Astrocyte (in vitro differentiated cells and primary cell): ENCODE measurements at places on chromosomes 6 and 20.
A peak's percentile ranks its signal among the peaks of the same experiment; 100 is the strongest.

GRCh38 chr6:152463164-152463563 lies 174.0 kb downstream of the SYNE1 start:
- DNase-seq = no peak

DNA sequence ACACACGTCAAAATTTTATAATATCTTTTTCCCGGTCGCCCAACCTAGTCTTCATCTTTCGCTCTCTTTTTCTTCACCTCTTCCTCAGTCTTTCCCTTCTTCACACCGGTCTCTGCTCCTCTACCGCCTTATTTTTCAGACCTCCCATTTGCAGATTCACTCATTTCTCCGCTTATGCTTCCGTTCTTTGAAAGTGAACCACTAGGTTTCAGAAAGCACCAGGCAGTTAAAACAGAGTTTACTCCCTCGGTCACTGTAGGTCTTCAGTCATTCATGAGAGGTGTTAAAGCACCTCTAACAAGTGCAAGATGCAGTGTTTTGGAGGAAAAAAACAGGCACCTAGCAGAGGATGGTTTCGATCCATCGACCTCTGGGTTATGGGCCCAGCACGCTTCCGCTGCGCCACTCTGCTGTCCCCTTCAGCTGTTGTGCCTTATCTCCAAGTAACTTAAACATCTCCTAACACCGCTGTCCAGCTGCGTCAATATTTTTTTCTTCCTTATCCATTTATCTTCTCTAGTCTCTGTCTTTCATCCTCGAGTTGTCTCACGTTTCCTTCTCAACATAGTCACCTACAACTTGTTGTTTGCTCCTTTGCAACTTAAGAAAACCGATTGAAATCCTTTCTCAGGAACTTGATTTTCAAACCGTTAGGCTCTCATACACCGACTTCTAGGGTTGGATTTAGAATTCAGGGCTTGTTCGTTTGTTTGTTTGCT lies 119.7 kb upstream of the ZNF184 start:
- DNase-seq = peak; percentile 83

DNA sequence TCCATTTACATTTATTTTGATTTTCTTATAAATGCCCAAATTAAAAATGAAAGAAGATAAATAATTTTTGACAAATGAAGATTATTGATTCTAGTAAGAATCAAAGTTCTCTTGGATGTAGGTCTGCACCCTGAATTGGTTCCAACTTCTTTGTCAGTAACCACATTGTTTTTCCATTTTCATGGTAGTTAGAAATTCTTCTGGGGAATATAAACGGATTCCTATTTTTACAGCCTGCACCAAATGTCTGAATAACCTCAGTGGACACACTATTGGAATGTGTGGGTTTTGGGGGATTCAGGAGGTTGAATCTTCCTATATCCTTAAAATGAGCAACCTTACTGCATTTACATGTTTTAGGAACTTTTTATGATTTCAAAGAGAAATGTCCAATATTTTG lies 1085.3 kb upstream of the MAP3K7 start:
- DNase-seq = peak; percentile 31

DNA sequence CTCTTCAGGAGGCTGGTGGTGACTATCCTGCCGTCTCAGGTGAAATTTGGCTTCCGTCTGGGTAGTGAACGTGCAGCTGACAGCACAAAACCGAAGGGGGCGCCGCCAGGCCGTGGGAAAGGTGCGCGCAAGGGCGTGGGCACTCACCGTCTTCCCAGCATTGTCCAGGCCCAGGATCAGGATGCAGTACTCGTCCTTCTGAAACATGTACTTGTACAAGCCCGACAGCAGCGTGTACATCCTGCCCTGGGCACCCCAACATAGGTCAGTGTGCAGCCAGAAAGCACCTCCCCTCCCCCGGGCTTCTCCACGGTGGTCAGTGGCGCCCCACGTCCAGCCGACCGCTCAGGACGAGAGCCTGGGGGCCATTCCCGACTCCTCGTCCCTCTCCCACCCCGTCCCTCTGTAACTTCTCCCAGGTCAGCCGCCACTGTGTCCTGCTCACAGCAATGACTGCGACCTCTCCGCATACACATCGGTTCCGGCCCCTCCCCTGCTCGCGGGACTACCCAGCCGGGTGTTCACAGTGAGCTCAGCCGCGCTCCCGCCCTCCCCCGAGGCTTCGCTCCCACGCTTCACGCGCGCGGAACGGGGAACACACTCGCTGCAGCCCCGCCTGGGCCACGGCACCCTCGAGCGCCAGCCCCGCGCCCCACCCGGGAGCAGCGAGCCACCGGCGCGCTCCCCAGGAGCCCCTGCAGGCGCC lies 771 bp downstream of the ARFRP1 start:
- DNase-seq = no peak

GRCh38 chr20:22385602-22386305 lies 198.6 kb downstream of the FOXA2 start:
- DNase-seq = no peak

- DNase-seq = no peak
Observed at GRCh38 chr6:41572613-41573012, 26.4 kb downstream of the FOXP4 start.

GRCh38 chr6:97919631-97920030 lies 636.6 kb upstream of the MMS22L start:
- no peak for DNase-seq

- peak; percentile 42 for DNase-seq
Observed at GRCh38 chr6:124490122-124490521, 472.1 kb upstream of the RNF217 start.

DNA sequence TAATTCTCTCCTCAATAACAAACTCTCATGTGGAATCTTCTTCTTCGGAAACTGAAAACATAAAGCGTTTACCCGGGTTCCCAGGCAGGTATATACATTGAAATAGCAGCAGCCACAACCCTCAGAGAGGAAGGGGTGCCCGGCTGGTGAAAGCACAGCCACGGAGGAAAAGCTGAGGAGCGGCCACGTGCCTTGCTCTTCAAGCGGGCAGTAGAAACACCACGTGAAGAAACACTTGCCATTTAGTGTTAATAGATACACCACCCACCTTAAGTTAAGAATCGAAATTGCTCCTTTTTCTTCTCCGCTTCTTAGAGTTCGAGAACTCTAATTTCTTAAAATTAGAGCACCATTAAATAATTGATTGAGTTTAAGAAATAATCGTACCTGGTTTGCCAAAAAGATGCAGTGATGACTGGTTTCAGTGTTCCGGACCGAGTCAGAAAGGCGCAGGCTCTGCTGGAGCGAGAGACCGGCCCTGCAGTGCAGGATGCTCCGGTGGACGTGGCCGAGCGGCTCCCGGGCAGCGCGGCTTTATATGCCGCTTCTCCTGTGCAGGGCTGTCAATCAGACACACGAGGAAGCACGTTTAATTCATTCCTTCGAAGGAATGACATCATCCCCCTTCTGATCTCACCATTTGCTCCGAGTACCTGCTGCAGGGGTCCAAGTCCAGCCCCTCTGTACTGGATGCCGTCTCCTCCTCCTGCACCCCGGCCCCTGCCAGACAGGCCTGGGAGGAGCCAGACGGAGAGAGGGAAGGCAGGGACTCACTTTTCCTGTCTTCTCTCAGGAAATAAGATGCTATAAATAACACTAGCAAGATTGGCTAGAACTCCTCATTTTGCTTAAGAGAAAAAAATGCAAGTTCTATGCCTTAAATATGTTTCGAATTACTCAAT lies at the start of gene THBS2:
Gene THBS2, minus strand, starts transcription at position 510 of the 902 bp plus-strand sequence. CDS start 3,062 bp downstream, outside the sequence.
- DNase-seq = peak; percentile 96

DNA sequence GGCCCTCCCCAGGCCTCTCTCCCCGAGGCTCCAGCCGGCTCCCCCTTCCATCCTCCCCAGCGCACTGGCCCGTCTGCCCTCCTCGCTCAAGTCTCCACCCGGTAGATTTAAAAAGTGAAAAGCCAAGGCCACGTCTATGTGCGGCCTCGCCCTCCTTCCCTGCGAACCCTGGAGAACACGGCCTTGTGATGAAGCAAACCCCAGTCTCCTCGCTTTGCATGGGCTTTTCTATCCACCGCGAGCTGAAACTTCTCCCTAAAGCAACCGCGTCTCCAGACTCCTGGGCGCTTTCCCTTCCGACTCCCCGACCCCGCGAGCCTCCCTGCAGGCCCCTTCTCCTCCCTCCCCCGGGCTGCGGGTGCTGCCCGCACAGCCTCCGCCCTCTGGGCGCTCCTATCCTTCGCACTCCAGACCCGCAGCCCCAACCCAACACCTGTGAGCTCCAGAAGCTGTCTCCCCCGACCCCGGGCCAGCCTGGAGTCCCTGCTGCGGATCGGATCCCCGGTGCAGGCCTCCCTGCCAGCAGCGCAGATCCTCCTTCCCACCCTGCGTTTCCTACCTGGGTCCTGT lies 265.2 kb upstream of the QKI start:
- DNase-seq = no peak

- DNase-seq = no peak
Observed at GRCh38 chr6:41588111-41588510, 41.9 kb downstream of the FOXP4 start.

GRCh38 chr20:54622333-54623295 lies 147.2 kb downstream of the DOK5 start:
- DNase-seq = peak; percentile 51

GRCh38 chr6:149046822-149047246 lies 270.7 kb upstream of the TAB2 start:
- peak; percentile 40 for DNase-seq

GRCh38 chr6:135144673-135145062 lies 36.4 kb upstream of the MYB start:
- no peak for DNase-seq

DNA sequence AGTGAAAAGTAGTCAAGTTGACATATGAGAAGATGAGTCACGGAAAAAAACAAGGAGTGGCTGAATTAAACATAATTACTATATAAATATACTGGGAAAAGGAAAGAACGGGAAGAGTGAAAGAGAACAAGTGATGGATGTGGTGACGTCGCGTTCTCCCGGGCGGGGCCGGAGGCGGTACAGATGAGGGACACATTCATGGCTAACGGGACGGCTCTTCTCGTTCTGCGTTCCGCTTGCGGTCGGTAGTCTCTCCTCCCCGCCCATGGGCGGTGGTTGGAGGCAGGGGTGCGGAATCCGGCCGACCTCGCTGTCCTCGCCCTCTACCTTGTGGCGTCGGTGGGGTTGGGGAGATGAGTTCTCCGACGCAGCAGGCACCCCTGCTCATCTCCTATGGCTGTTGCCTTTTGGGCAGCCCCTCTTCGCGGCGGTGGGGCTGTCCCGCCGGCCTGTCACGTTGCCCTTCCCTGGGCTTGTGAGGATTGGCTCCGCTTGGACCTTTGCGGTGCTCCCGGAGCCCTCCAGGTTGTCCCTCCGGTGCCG lies 22.5 kb downstream of the HLA-G start:
- DNase-seq = no peak

DNA sequence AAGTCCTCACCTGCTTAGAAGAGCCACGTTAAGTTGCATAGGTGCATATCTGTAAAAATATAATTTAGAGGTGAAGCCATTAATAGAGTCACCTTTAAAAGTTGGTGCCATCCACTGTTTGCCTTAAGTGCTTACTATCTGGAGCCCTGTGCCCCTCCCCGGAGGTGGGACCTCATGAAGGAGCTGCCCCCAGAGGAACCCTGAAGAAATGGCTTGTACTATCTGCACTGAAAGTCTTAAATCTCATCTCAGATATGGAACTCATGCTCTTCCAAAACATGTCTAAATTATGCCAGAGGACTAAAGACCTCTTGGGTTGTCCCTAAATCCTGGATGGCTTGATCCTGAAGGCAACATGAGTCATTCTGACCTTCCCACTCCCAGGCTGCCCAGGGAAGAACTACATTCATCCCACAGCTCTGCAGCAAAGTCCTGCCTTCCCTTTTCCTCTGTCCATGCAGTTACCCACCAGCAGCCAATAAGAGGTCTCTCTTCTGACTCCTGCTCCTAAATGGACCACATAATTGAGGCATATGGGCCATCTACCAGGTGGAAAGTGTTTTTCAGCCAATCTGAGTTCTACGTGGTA lies 85.3 kb downstream of the ASXL1 start:
- DNase-seq = no peak

- DNase-seq = no peak
Observed at GRCh38 chr6:138307816-138308730, 69.6 kb upstream of the SMIM28 start.

DNA sequence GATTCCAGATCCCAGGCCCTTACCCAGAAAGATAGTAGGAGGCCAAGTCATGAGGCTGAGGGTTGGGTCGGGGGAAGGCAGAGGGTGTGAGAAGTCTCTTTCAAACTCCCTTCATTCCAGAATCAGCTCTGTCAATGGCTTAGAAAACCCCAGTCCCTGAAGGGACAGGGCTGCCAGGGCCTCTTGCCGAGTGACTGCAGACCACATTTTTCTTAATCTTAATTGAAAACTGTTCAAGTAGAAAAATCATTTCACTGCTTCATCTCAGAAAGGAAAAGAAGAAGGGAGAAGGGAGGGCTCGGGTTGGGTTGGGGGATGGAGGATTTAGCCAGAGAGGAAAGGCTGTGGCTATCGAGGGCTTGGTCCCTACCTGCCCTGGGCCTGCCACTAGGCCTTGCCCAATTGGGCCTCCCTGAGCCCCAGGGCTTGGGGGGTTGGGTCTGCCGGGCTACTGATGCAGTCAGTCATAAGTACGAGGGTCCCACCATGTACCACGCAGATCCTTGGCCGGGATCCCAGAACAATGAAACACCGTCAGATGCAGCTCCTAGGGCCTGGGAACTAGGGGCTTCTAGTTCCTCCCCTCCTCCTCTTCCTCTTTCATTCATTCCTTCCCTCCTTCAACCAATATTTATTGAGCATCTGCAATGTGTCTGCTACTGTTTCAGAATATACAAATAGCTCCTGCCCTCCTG lies 44.0 kb upstream of the CTNNBL1 start:
- DNase-seq = no peak

- DNase-seq = no peak
Observed at GRCh38 chr20:4435671-4436455, 285.8 kb upstream of the PRND start.

DNA sequence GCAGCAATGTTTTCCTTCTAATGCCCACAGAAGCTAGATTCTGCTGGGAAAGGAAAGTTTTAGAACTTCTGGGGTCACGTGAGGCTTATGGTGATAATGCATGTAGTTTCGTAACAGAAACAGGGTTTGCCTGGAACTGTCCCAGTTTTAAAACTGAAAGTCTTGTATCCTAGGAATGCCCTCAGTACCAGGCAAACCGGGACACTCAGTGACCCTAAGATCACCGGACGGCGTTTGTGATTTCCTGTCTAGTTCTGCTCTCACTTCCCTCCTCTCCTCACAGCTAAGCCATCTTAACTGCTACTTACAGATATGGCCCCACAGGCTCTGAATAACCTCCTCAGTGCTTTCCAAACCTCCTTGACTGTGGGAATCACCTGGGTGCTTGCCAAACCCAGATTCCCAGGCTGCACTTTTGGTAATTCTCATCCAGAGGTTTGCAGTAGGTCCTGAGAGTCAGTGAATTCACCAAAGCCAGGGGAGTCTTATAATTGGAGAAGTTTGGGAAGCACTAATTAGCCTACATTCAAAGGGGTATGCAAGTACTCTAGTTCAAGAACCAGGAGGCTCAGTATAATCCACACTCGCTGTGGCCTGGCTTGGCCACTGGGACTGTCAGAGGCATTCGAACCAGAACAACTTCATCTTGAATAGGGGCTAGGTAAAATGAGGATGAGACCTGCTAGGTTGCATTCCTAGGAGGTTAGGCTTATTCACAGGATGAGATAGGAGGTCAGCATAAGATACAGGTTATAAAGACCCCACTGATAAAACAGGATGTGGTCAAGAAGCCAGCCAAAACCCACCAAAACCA lies 231.6 kb upstream of the MYLIP start:
- peak; percentile 6 for DNase-seq
